Panc1 (cell line): ENCODE measurements at places on chromosomes 3 and 15.

- DNase-seq, result no peak
Observed at GRCh38 chr3:189460511-189460910, 170.7 kb upstream of the TP63 start.

DNA sequence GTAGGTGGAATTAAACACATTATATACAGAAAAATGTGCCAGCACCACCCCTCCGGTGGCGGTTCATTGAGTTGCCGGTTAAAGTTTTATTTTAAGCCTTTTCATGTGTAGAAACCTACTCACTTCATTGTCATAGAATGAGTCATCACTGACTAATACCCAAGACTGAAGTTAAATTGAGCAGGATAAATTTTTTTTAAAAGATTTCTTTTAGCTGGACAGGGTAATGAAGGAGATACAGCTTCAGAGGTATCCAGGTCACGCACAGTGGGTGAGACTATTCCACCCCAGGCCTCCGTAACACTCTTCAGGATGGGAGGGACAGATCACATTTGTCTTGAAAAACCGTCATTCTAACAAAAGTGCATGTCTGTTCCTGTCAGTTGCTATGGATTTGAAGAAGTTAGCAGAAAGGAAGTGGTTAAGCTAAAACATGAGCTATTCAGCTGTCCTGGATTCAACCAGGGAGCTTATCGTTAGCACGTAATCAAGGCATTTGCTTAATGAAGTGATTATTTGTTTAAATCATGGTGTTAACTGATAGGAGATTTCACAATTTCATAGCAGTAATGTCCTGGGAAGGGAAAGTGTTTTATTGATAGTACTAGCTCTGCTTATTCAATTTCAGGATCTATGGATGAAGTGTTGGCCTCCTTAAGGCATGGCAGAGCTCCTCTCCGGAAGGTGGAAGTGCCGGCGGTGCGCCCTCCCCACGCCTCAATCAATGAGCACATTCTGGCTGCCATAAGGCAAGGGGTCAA lies 23.4 kb downstream of the WHAMM start:
- peak; percentile 71 for DNase-seq

DNA sequence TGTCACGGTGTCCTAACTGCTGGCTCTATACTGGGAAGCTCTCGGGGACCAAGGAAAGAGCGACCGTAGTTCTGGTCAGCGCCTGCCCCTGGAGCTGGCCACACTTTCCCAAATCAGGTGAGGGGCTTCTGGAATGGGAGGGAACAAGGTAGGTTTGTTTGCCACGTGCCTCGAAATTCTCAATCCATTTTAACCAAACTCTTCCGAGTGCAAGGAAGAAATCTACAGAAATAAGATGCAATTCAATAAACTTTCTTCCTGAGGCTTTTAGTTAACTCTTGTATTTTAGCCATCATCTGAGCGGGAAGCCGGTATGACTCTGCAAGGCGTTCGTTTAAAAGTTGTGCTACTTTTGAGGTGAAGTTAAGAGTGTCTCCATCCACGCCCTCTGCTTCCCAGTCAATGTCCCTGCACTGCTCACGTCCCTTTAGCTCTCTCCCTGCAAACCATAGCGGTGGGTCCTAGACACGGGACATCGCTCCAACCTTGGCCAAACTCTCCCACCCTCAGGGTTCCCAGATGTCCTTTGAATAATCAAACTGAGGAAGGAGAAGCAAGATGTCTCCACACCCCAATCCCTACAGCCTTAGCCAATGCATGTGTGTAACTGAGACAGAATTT lies 597 bp downstream of the AGTR1 start:
- no peak for DNase-seq

DNA sequence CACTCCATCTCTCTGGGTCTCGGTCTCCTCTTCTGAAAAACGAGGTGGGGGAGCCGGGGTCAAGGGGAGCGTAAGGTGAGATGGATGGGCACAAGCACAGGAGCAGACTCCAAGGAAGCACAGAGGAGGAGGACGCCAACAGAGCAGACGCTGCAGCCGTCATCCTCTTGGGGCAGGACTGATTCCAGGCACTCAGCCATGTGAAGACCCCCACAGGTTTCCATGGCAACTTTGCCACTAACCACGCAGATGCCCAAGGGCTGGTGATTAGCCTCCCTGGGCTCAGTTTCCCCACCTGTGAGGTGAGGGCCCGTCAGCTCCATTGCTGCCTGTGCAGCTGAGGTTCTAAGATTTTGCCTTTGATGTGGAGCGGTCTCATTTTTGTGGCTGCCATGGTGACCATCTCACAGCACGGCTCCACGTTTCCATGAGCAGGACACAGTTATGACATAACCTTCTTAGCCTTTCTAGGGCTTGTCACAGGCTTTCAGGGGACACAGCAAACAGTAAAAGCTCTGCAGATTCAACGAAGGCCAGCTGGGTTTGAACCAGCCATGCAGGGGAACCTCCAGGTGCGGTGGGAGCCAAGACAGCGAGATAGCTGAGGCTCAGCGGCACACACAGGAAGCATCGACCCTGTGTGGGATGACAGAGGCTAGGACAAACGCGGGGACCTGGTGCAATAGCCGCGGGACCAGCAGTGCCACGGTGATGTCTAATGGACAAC lies 170.3 kb downstream of the NUP210 start:
- DNase-seq, result no peak

DNA sequence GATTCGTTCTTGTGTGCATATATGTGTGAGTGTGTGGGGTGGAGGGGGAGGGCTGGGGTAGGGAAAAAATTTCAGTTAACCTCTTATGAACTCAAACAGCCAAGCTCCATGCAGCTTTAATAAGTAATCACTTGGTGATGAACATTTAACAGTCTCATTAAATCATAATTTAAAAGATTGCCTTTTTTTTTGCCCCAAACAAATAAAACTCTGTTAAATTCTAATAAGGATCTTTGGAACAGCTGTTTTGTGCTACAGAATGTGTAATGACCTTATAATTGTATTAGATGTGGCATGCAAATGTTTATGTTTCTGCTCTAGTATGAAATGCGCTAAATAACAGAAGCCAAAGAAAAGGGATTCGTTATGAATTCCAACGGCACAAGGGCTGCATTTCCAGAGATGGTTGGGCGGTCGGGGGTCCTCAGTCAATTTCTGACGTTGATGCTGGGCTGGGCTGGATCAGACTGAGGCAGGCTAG lies 80.0 kb upstream of the RORA start:
- no peak for DNase-seq

- DNase-seq, result no peak
Observed at GRCh38 chr3:183213415-183214276, 39.4 kb upstream of the B3GNT5 start.

- DNase-seq, result no peak
Observed at GRCh38 chr3:9208605-9209152, 40.8 kb downstream of the SRGAP3 start.

- DNase-seq, result no peak
Observed at GRCh38 chr3:54665016-54665600, 262.8 kb downstream of the LRTM1 start.

- DNase-seq, result no peak
Observed at GRCh38 chr3:15602146-15602536, 596 bp downstream of the BTD start.

GRCh38 chr3:78985981-78986380 lies 781.8 kb downstream of the ROBO1 start:
- DNase-seq, result no peak

DNA sequence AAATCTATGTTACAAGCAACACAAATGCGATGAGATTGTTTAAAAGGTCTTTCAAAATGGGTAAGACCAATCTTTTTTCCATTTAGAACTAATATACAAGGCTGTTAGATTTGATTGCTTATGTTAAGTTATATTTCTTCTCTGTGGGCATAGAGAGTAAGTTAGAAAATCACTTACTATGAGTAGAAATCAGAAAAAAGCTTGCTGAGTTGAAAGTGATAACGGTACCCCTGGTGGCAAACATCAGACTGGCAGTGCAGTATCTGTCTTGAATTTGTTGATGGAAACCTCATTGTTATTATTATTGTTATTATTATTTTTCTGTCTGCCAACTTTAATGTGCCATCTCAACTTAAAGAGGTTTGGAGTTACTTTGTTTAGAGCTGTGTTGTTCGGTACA lies 12.4 kb downstream of the CLDN11 start:
- no peak for DNase-seq

DNA sequence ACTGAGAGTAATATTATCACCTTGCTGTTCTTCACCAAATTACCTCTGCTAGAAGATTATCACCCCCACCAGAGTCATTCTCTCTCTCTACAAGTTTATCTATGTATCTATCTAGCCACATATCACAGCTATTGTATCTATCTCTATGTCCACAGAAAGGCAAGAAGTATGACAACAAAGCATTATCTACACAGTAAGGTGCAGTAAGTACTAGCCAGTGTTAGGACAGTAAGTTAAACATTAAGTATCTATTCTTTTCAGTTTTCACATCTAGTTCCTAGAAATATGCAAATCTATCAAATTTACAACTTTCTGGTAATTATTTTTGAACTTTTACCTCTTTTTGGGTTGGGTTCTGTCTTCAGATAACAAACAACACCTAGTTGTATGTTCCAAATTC lies 26.5 kb upstream of the XXYLT1 start:
- no peak for DNase-seq

DNA sequence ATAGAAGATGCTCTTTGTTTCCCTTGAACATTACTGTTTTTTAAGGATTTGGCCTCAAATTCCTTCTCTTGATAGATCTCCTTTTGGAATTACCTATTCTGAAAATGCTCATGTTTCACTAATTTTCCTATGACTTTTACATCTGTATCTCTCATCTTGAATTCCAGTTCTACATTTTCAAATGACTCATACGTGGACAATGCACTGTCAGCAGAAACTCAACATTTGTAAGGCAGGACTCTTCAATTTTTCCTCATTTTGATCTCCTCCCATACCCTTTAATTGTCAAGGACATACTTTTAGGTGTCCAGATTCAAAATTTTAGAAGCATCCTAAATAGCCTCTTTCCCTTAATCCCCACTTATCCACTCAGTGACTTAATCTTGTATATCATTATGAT lies 341.0 kb upstream of the RASGRP1 start:
- DNase-seq, result no peak

DNA sequence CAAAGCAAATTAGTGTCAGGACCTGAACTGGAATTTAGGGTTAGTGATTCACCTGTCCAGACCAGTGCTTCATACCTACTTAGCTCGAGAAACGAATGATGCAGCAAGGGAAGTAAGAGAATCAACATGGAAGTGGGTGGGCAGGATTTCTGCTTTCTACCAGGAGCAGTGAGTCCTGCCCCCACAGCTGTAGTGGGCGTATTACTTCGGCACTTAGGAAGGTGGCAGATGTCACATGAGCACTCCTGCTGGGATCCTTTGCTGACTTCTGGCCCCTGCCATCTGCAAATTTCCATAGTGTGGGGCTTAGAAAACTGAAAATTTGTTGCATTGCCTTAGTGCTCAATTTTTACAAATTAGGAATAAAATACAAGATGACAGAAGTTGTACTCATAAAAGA lies 31.2 kb downstream of the RYR3 start:
- DNase-seq, result no peak

DNA sequence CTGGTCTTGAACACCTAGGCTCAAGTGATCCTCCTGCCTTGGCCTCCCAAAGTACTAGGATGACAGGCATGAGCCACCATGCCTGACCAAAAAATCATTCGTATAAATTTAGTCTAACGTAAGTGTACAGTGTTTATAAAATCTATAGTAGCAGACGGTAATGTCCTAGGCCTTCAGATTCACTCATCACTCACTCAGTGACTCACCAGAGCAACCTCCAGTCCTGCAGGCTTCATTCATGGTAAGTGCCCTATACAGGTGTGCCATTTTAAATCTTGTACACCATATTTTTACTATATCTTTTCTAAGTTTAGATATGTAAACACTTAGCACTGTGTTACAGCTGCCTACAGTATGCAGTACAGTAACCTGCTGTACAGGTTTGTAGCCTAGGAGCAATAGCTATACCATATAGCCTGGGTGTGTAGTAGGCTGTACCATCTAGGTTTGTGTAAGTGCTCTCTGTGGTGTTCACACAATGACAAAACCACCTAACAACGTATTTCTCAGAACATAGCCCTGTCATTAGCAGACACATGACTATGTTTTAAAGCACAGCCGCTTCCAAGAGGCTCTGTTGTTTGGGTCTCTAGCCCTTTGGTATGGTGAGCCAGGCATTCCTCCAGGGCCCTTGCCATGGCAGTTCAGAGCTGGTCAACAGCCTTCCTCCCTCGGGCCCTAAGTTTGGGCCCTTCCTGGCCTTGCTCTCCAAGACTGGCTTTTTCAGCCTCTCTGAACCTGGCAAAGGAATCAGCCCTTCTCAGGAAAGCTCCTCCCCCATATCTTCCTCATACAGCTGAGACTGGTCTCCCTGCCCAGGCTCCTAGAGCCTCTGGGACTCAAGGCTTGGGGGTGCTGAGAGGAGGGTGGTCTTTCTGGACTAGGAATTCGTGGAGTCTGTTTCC lies 1.9 kb upstream of the CCDC9B start:
- no peak for DNase-seq

- no peak for DNase-seq
Observed at GRCh38 chr3:71573181-71573580, 10.3 kb downstream of the FOXP1 start.

DNA sequence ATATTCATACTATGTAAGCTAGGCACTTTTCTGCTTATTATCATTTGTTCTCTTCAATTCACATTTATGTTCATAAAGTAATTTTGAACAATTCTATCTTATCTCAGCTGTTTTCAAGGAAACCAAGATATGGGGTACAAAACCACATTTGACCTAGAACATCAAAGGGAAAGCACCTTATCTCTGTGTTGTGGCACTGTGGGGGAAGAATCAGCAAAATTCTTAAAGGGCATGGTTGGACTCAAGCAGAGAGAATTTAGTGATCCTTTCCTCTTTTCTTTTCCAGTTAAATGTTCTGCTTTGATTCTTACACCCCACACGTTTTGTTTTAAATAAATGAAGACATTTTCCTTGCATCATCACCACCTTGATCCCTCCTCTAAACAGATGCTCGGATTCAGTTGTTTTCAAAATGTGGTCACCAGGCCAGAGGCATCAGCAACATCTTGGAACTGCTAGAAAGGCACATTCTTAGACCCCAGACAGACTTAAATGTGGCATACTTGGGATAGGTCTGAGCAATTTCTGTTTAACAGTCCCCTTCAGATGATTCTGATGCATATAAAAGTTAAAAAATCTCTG lies 128.4 kb upstream of the TP63 start:
- no peak for DNase-seq

DNA sequence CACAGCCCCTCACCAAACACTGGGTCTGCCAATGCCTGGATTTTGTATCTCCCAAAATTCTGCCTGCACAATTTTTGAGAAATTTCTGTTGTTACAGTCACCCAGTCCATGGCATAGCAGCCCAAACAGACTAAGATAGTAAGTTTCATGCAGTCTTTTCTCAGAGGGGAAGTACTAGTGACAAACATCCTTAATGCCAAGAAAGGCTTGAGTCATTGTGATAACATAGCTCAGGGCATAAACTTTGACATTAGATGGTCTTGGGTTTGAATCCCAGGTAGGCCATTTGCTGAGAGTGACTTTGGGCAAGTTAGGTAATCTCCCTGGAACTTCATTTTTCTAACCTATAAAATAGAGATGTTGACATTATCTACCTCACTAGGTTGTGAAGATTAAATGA lies 36.1 kb upstream of the PFN2 start:
- DNase-seq, result no peak

DNA sequence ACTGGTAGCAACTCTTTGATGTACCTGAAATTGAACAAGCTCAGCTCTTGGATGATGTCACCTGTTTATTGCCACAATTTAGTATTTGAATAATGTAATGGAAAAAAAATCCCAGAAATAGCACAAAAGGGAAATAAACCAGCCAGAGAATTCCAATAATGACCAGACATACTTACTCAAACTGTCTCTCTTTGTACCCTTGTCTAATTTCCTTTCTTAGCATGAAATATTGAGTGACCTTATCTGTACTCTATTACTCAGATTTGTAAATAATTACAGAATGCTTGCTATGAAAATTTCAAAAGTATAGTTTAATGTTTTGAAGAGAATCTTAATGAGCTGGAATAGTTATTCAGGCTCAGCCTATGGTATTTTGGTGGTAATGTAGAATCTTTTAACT lies 555.4 kb upstream of the SGO1 start:
- no peak for DNase-seq
